ENCODE measurements at places on chromosomes 6 and 20.

DNA sequence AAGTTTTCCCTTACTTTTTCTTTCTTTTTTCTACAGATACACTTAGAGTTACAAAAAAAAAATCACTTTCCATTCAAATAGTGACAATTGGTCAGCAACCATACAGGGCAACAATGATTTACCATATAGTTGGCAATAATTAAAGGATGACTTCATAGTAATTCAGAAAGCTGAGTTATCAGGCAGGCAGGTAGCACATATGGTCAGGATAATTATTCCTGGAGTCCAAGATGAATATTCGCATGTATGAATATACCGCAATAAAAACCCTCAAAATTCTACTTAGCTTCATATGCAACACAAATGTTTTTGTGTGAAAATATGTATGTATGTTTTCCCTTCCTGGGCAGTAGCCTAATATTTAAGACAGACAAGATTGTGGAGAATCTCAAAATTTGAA, 34.5 kb downstream of the COL19A1 start:
- DNase-seq: no peak

DNA sequence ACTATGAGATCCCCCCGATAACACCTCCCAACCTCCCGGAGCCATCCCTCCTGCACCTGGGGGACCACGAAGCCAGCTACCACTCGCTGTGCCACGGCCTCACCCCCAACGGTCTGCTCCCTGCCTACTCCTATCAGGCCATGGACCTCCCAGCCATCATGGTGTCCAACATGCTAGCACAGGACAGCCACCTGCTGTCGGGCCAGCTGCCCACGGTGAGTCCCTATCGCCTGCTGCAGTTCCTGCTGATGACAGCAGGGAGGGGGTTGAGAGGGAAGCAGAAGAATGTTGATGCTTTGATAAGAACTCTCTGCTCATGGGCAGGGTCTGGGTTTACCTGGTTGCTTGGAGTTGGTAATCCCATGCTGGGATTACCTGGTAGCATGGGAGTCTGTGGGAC, 91.9 kb downstream of the TOX2 start:
- no peak for DNase-seq

- no peak for DNase-seq
Observed at GRCh38 chr6:314377-314776, 22.1 kb downstream of the DUSP22 start.

DNA sequence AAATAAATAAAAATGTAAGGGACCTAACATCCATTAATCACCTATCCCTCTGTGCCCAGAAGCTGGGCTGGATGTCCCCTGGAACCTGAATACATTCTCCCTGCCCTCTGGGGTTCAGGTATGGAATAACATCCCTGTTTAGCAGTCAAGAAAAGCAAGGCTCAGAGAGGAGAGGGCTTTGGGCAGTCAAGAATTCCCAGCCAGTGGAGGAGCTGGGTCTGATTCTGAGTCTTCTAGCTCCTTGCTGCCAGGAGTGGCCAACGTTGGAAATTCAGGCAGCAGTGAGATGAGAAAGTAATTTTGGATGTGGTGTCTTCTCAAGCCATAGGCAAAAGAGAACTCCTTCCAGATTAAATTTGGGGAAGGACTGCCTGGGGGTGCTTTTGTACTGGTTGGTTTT, 42.6 kb upstream of the ZNFX1 start:
- DNase-seq: peak; percentile 61

- no peak for DNase-seq
Observed at GRCh38 chr6:19705606-19706005, 131.6 kb upstream of the ID4 start.

DNA sequence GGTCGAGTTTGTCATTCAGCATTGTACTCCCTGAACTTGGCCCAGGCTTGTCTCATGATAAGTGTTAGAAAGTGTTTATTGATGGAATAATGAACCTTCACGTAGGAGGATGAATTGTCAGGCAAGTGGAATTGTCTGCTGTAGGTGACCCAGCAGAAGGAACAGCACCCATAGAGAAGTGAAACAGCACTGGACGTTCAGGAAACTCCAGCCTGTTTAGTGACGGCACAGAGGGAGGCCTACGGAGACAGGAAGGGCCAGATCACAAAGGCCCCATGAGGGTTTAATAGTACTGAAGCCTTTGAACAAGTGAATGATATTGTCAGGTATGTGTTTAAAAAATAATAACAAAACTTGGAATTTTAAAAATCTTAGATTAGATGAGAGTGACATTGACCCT, 2.9 kb downstream of the STX11 start:
- DNase-seq: no peak

DNA sequence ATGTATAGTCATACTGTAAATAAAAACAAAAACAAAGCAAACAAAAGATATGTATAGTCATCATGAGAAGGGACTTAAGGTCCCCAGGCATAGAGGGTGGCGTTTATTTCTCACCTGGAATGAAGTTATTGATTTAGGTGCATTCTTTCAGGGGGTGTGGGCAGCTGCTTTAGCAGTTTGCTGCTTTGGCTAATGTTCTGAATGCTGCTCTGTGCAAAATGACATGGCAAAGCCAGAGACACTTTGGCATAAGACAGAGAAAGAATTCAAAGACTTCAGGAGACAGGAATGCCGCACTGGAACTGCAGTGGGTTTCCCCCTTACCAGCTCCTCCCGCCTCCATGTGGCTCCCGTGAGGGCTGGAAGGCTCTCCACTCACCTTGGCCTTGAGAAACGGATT, 36.4 kb upstream of the NELFCD start:
- no peak for DNase-seq
